ENCODE measurements at places on chromosomes 5 and 9.

GRCh38 chr9:121925935-121926334 is 167.2 kb downstream of the TTLL11 start:
- DNase-seq: no peak

DNA sequence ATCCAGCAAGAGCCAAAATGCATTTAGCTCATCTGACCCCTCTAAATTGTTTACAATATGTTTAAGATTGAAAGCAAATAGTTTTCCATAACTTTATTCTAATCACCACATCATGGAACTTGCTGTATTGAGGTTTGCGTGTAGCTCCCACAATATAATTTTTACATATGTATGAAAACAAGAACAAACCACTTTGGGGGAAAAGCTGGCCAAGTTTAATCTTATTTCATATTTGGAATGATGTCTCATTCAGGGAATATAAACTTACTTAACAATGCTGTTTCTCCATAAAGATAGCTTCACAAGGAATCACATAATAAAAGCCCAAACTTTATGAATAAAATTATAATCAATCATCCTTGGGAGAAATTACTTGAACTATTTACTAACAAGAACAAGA is 194.6 kb upstream of the PCSK5 start:
- DNase-seq: no peak

DNA sequence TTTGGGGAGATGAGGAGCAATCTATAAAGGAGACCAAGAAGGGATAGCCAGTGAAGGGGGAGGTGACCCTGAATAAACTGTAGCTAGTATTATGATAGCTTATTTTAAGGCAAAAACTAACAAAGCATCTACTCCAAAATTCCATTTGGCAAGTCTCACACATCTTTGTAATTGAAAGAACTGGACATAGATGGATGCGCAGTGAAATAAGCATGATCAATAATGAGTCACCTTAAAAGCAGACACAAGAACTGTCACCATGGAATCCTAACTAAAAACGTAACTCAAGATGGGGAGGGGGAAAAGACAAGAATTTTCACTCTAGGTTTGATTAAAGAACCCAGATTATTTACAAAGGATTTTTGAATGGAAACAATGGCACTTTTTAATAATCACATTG is 164.5 kb downstream of the MED27 start:
- DNase-seq: no peak

- no peak for DNase-seq
Measured at GRCh38 chr9:35658968-35659220, 802 bp downstream of the CCDC107 start.

DNA sequence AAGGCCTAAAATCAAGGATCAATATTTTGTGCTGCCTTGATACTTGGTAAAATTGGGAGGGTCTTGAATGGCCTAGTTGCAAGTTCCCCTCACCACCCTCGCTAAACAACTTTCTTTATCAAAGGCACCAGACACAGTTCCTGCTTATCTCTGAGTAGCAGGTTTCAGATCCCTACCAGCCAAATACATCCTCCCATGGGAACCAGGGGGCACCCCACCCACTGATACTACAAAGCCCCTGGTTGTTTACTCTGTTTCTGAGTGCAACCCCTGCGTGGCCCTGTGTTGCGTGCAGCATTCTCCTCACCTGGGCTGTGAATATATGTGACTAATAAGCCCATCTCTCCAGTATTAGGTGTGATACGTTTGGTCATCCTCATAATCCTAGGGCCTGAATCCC is 314.9 kb downstream of the DRD1 start:
- no peak for DNase-seq

DNA sequence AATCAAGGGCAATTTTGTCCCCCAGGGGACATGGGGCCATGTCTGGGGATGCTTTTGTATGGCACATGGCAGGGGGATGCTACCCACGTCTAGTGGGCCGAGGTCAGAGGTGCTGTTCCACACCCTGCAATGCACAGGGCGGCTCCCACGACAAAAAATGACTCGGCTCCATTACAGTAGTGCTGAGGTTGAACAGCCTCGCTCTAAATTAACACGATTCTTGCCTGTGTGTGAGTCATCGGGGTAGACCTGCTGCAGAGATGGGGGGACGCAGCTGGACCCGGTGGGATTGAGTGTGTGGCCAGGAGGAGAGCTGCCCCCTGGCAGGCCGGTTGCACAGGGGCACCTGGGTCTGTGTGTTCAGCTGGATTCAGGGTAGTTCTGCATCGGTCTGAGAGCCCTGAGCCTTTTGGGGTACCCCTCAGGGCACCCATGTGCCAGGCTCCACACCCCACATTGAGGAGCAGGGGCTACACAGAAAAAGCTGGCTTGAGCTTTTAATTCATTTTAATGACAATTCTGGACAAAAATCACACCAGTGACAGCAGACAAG is 20.0 kb upstream of the COL5A1 start:
- DNase-seq: no peak

- DNase-seq: peak; percentile 80
Measured at GRCh38 chr5:141960449-141961323, 2.7 kb upstream of the PCDH12 start.

DNA sequence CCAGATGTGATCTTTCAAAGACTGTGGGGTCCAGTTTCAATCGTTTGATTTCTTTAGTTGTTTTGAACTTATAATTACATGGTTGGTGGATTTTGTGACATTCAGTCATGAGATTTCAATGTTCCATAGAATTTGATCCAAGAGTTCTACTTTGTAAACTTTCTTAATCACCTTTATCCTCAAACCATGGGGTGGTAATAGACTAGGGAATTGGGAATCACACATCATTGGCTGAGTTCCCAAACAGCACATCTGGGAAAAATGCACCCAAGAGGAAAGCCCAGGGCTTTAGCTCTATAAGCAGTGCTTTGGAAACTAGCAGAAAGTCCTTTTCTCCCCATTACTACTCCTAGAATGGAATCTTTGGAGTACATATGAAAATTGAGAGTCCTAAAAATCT is 177.6 kb downstream of the NNT start:
- no peak for DNase-seq

DNA sequence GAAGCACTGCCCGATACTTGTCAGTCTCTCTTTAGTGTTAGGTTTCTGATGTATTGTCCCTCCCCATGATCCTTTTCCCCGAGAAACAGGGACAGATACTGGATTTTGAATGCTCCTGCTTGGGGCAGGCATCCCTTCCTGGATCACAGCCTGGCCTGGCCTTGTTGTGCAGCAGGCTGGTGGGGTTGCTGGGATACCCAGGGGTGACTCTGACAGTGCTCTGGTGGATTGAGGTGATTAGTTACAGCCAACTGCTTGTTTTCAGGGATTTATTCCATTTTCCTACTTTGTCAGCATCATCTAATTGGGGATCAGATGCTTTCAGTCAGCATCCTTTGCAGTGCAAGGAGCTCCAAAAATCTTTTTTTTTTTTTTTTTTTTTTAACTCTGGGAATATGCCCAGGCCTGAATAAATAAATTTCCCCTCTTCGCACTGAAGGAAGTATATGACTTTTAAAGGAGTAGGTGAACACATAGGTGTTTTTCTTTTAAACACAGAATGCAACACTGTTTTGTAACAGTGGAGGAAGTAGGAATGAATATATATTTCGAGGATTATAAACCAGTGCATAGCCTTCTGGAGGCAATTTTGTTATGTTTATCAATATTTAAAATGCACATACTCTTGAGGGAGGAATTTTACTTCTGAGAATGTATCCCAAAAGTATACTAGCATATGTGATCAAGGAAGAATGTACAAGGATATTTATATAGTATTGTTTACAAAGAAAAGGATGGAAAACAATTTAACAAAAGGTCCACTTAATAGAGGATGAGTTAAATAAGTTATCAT is 127.3 kb upstream of the ELL2 start:
- DNase-seq: no peak

GRCh38 chr5:17218353-17219005 is 1.0 kb downstream of the BASP1 start:
- DNase-seq: no peak

- DNase-seq: no peak
Measured at GRCh38 chr9:27683181-27683580, 109.9 kb upstream of the C9orf72 start.

DNA sequence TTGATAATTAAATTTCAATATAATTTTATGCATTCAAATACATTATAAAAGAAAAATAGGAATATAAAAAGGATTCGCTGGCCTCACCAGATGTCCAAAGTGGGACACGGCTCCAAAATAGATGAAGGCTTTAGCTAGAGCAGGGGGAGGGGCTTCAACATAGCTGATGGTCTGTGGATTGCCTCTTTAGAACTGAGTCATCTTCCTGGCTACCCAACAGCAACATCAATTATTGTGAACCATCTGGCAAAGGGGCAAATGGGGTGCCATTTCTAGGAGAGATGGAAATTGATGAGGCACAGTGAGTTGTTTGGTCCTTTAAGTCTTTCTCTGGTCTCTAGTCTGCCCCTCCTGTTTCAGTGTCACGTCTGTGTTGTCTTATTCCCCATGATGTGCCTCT is 44.2 kb upstream of the CD180 start:
- DNase-seq: no peak

GRCh38 chr5:180069589-180070247 is 1.8 kb downstream of the RNF130 start:
- no peak for DNase-seq
